Epithelial cell of proximal tubule (primary cell): ENCODE measurements at places on chromosomes 2 and 18.
A peak's percentile ranks its signal among the peaks of the same experiment; 100 is the strongest.

GRCh38 chr2:240162032-240162431 is 21.6 kb upstream of the OTOS start:
- DNase-seq, result no peak

GRCh38 chr2:319059-319600 is 31.2 kb upstream of the ALKAL2 start:
- DNase-seq, result no peak

- no peak for DNase-seq
Measured at GRCh38 chr2:132849118-132849517, 179.1 kb upstream of the LYPD1 start.

GRCh38 chr2:8364668-8365067 is 317.2 kb upstream of the ID2 start:
- DNase-seq, result peak; percentile 29

GRCh38 chr18:79765491-79766245 is 32.1 kb upstream of the KCNG2 start:
- DNase-seq, result no peak

DNA sequence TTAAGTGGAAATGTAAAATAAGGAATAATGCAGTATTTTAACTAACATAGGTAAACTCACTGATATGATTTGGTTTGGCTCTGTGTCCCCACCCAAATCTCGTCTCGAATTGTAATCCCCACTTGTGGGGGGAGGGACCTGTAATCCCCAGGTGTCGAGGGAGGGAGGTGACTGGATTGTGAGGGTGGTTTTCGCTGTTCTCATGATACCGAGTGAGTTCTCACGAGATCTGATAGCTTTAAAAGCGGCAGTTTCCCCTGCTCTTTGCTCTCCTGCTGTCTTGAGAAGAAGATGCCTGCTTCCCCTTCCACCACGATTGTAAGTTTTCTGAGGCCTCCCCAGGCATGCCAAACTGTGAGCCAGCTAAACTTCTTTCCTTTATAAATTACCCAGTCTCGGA is 109.4 kb upstream of the LYPD6 start:
- DNase-seq, result no peak

DNA sequence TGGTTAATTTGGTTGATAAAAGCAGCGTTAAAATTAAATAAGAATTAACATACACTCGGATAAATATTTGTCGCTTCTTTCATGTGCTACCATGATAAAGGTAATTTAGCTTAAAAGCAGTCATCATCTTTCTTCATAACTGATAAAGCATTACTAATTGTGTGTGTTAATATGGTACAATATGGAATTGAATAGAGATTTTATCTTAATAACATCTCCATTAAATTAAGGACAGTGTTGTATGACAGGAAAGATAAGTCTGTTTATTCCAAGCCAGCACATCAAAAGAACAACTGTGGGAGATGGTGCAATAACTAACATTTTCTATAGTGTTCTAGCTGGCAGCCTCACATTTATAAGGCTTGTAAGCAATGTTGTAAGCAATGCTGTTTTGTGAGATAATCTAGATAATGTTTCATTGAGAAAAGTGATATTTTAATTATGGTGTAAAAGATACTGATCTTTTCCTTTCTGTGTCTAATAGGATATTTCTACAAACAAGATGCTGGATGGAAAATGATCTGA is 64.4 kb upstream of the AFF3 start:
- no peak for DNase-seq
